ENCODE measurements at places on chromosomes 7 and 10. TPM values are rescaled to one million over a fixed set of nuclear protein-coding genes. Genes with fewer than 3 reads are reported as not detected.

TUBAL3 gene
- total RNA-seq = not detected

DNA sequence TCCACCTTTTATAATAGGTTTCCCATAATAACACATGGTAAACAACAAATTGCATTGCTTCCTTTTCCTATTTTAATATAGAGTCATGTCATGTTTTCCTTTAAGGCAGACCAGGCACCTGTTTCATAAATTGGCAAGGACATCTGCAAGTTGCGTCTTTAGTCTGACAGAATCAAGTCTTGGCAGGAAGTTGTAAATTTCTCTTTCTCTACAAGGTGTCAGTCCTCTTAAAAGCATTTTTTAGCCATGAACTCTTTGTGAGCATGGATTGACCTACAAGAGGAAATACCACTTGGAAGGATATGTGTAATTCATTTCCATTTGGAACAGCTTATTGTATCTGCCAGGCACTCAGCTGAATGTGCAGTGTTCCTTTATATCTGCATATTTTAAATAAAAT lies 176.8 kb downstream of the PRKG1 start:
- DNase-seq = no peak

GRCh38 chr7:99029466-99030435 lies 114.2 kb downstream of the SMURF1 start:
- no peak for DNase-seq

- DNase-seq = peak; percentile 35
Observed at GRCh38 chr7:103636153-103636552, 190.1 kb upstream of the SLC26A5 start.

ANLN gene
- total RNA-seq = 176 TPM

DNA sequence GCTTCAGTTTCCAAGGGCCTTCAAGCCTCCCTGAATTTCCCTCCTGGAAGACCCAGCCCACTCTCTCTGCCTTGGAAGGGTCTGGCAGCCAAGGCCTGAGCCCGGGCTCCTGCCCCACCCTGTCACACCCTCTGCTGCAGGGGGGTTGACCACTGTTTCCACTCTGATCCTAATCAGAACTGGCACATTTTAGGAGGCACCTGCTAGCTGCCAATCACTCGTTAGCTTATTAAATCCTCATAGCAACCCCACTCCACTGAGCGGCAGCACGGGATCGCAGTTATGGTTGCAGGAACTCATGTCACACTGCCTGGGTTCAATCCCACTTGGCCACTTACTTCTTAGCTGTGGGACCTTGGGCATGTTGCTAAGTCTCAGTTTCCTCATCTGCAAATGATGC lies 12.9 kb downstream of the HSPB1 start:
- DNase-seq = no peak

GRCh38 chr7:17548014-17548653 lies 249.7 kb downstream of the AHR start:
- peak; percentile 60 for DNase-seq

DNA sequence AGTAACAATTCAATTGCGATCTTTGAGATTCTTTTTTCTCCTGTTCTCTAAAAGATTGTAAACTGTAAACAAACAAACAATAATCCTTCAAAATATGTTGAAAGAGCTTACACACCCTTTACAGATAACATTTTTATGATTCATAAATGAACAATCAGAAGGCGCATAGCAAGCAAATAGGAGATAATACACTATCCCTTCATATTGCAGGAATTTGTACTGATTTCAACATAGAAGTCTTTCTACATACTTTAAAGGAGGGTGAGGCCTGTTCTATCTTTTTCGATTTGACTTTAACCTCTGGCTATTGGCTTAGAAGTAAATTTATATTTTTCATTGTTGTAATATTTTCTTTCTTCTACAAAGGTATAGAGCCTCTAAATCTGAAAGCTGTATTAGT lies 57.2 kb downstream of the TFEC start:
- no peak for DNase-seq

DNA sequence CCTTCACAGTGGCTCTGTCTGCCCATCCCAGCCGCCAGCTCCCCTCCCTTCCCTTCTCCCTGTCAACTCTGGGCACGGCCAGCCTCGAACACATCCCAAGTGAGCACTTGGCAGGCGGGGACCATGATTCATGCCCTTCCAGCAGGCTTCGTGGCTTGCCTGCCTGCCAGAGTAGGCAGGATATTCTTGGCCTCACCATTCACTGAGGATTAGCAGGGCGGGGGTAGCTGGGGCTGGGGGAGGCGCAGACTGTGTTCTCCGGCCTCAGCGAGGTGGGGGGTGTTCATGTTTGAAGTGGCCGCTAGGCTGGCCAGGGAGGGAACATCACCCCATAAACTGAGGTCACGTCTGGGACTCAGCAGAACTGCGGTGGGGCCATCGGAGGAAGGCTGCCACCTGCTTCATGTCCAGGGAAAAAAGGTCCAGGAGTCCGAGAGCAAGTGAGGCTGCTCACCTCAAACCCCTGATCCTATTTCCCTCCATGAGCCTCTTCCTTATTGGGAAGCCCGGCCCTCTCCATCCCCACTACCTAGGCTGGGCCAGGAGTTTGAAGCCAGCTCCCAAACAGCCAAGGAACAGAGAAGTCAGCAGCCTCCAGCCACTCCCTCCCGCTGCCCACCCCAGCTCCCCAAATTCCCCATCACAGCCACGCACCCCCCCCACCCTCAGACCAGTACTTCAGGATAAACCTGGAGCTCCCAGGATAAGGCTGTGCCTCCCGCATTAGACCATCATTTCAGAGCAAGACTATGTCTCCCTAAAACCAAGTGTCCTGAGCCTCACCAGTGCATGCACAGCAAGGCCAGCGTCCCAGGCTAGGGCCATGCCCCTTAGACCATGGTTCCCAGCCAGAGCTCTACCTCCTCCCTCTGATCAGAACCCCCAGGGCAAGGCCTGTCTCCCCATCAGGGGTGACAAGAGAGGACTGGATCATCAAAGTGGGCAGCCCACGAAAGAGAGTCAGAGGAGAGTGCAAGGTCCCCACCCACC lies 42.8 kb upstream of the RABGEF1 start:
- peak; percentile 33 for DNase-seq

DNA sequence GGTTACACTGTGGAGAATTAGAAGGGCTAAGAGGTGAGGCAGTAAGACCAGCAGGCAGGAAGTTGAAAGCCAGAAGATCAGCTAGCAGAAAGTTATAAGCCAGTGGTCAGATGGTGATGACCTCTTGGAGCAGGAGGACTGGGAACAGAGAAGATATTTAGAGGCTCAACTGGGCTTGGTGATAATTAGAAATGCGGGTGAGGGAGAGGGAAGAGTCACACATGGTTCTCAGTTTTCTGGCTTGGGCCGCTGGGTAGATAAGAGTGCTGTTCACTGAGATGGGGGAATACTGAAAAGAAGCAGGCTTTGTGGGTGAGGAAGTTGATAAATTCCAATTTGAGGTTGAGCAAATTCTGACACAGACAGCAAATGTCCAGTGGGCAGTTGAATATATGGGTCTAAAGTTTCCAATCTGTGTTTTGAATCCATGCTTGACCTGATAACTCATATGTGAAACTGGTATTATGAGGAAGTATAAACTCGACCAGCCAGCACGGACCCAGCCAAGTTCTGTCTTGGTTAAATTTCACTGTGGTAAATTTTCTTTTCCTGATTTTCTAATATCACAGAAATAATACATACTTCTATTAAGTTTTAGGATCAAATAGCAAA lies 22.7 kb downstream of the LSMEM1 start:
- no peak for DNase-seq

MPLKIP gene
- 87.2 TPM for total RNA-seq

CRHR2 gene
- total RNA-seq = 0.19 TPM

GRCh38 chr10:25842146-25842545 lies 91.9 kb upstream of the MYO3A start:
- DNase-seq = no peak

DNA sequence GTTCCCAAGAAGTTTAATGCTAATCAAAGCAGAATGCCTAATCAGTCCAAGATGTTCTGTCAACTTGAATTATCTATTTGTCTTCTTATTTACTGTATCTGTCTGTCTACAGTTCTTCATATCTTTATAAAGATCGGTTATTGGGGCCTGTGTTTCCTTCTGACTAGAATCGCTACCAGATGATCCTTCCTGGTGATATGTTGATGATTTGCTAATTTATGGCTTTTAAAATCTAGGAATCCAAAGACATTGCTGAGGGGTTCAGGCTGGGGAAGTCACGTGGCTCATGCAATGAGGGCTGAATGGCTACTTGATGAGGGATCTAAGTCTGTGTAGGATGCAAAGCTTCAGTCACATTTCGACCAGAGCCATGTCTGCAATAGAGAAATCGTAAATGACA lies 536.3 kb downstream of the KCNMA1 start:
- DNase-seq = no peak

GRCh38 chr7:26685606-26686005 lies 178.8 kb downstream of the SKAP2 start:
- no peak for DNase-seq

- DNase-seq = no peak
Observed at GRCh38 chr7:130878785-130879184, 144.8 kb upstream of the KLF14 start.

- DNase-seq = no peak
Observed at GRCh38 chr10:128300290-128300824, 174.1 kb upstream of the MKI67 start.

GHRHR gene
- not detected for total RNA-seq

DNA sequence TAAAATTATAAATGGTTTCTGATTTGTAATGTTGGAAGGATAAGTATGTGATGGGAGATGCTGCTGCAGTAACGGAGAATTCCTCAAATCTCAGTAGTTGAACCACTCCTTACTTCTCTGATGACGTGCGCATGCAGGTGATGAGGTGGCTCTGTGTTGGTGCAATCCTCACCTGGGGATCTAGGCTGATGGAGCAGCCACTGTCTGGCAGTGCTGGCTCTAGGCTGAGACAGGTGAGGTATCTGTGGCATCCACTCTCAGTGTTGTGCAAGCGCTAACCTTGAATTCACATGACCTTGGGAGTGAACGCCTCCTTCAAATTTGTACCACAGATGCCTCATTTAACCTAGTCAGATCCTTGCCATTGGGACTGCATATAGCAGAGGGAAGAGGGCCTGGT lies 35.0 kb downstream of the LHFPL3 start:
- no peak for DNase-seq

GRCh38 chr10:110399106-110399964 lies 94.6 kb upstream of the SMNDC1 start:
- DNase-seq = no peak

DNA sequence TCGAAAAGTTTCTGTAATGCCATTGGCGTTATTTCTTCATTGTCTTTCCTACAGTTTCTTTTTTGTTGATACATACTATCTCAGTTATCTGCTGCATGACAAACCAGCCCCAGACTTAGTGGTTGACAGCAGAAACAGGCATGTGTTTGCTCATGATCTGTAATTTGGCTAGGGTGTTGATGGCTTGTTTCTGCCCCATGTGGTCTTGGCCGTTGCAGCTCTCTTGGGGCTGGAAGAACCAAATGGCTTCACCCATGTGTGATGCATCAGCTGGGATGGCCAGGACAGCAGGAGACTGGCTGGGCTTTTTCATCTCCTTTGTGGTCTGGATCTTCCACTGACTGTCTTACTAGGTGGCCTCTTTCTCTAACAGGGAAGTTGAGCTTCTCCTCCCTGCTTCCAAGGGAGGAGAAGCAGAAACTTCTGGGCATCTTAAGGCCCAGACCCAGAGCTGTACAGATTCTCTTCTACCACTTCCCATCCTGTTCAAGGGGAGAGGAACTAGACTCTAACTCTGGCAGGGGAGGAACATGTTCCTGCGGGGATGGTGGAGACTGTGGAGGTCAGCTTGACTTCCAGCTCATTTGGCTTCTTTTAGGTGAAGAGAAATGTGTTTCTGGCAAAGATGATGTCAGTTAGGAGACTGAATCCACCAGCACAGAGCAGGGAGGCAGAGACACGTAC lies 89.3 kb downstream of the FANK1 start:
- DNase-seq = no peak

DNA sequence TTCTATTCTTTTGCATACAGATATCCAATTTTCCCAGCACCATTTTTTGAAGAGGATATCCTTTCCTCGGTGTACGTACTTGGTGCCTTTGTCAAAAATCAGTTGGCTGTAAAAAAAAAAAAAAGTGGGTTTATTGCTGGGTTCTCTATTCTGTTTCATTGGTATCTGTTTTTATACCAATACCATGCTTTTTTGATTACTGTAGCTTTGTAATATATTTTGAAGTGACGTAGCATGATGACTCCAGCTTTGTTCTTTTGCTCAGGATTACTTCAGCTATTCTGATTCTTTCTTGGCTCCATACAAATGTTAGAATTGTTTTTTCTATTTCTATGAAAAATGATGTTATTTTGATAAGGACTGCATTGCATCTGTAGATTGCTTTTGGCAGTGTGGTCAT lies 165.5 kb downstream of the MLLT10 start:
- no peak for DNase-seq

FRG2B gene
- total RNA-seq = not detected

SPACDR gene
- 0.71 TPM for total RNA-seq

GRCh38 chr10:108735380-108735779 lies 1187.9 kb downstream of the XPNPEP1 start:
- no peak for DNase-seq

DNA sequence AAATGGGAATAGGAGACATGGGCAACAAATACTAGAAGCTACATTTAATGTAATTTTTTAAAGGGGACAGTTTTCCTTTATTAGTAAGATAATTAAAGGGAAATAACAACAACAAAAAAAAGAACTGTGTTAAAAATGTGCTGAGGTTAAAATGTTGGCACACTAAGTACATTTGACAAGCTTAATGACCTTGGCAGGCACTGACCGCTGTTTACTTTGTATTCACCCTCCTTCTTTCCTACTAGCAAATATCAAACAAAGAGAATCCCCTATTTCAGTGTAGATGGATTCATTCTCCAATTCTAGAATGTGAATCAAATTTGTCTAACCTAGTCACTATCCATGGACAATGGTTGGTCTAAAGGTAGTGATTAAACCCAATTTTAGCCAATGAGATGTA lies 77.5 kb upstream of the TOMM7 start:
- no peak for DNase-seq

SPAM1 gene
- total RNA-seq = not detected

DNA sequence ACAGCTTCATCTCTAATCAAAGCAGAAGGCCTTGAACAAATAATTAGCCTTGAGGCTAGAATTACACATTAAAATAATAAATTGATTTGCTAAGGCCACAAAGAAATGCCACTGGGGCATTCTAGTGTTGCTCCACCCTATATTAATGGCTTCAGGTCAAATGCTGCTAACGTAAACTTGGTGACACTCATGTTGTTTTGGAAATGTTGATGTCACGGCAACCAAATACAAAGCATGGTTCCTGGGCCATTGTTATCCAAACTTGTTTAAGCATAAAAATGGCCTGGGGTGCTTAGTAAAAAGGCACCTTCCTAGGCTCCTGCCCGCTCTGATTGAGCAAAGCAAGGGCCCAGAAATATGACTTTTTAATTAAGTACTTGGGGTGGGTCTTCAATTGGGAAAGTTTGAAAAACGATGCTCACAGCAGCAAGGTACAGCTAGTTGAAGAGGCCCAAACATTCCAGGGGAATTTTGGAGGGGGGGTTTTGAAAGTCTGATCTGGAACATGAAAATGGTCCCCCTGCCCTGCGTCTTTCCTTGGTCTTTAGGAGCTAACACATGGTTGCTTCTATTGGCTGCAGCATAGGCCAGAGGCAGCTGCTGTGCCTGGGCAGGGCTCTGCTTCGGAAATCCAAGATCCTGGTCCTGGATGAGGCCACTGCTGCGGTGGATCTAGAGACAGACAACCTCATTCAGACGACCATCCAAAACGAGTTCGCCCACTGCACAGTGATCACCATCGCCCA lies 67.8 kb downstream of the ABCC2 start:
- no peak for DNase-seq

Data from neural progenitor cell (in vitro differentiated cells).